ENCODE measurements at places on chromosomes 13 and 19.

GRCh38 chr13:67437244-67437643 lies 207.1 kb upstream of the PCDH9 start:
- DNase-seq: no peak

- no peak for DNase-seq
These were observed at the start of gene ADAMTSL5 for GRCh38 chr19:1512671-1513498. Gene ADAMTSL5 (minus strand): TSS chr19:1513019. CDS start chr19:1510943, 2,076 bp downstream.

- no peak for DNase-seq
These were observed 30.6 kb downstream of the RAP2A start for GRCh38 chr13:97464561-97464960.

GRCh38 chr13:24763596-24764275 lies at the start of gene RNF17:
Gene RNF17 (plus strand): TSS chr13:24764169. CDS start chr13:24764204, 35 bp downstream.
- no peak for DNase-seq

DNA sequence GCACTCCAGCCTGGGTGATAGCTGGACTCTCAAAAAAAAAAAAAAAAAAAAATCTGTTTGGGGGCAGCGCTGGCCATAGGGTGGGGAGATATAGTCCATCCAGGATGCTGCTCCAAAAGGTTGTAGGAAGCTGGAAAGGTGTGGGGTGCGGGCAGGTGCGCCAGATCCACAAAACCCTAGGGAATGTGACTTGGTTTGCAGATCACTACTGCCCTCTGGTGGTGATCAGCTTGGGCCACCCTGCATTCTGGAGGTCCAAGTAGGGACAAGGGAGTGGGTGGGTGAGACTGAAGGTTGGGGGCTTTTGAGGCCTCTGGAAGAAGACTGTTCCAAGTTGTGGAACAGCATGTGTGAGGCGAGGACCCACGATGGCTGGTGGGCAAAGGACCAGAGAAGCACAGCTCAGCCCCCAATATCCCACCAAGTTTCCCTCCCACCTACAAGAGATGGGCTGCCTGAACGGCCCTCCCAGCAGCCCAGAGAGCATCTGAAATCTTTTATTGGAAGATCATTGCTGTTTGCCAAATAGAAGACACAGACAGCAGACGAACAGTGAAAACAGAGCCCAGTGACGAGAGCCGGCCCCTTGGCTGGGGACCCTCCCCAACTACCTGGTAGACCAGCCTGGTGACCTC lies 10.4 kb upstream of the TYK2 start:
- peak; percentile 77 for DNase-seq

GRCh38 chr19:46186101-46186716 lies 38.2 kb downstream of the IGFL2 start:
- no peak for DNase-seq

- DNase-seq: no peak
These were observed 404 bp downstream of the C19orf44 start for GRCh38 chr19:16496613-16496983.

GRCh38 chr19:19538061-19538784 lies at the start of gene CILP2:
Gene CILP2 (plus strand): TSS chr19:19538265. CDS start chr19:19538350, 85 bp downstream.
- no peak for DNase-seq

- DNase-seq: no peak
These were observed 3.0 kb downstream of the ENOX1 start for GRCh38 chr13:43783820-43784219.

DNA sequence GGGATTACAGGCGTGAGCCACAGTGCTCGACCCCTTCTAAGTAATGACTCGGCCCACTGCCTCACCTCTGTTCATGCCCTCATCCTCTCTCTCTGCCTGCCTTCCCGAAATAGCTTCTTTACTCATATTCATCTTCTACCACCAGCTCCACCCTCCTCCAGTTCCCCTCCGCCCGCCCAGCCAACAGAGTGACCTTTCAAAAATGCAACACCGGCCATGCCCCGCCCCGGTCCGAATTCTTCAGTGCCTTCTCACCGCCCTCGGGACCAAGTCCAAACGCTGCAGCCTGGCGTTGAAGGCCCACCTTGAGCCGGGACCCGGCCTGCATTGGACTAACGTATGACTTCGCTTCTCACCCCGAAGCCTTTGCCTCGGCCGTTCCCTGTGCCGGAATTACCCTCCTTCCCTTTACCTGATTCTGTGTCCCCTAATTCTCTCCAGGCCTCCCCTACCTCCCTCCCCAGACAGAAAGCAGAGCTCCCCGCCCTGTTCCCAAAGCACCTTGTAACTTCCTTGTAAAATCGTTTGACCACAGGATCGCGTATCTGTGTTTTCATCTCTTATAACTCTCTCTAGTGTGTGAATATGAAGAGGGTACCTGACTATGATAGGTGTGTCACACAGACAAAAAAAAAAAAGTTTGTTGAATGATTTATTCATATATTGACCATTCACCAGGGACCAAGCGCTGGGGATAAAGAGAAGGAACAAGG lies 8.1 kb upstream of the MUC16 start:
- no peak for DNase-seq

- no peak for DNase-seq
These were observed 22.3 kb upstream of the ZNF675 start for GRCh38 chr19:23709347-23709746.

DNA sequence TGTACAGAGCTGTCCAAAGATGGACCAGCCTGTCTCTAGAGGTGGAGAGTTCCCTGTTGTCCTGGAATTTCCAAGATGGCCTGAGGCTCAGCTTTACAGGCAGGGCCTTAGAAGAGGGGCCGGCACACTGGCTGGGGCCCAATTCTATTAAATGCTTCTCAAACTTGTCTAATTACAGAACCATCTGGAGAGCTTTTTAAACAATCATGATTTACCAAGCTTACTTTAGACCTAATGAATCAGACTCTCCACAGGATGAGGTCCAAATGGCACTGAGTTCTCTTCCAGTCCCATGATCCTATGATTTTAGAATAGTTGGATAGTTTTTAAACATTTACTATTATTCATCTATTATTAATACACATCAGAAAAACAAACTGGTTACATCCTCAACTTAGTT lies 123.5 kb downstream of the DNAJC3 start:
- no peak for DNase-seq

- DNase-seq: no peak
These were observed 18.8 kb downstream of the PDCD5 start for GRCh38 chr19:32599736-32600157.

- DNase-seq: no peak
These were observed 17.4 kb upstream of the SDHAF1 start for GRCh38 chr19:35977446-35978222.

DNA sequence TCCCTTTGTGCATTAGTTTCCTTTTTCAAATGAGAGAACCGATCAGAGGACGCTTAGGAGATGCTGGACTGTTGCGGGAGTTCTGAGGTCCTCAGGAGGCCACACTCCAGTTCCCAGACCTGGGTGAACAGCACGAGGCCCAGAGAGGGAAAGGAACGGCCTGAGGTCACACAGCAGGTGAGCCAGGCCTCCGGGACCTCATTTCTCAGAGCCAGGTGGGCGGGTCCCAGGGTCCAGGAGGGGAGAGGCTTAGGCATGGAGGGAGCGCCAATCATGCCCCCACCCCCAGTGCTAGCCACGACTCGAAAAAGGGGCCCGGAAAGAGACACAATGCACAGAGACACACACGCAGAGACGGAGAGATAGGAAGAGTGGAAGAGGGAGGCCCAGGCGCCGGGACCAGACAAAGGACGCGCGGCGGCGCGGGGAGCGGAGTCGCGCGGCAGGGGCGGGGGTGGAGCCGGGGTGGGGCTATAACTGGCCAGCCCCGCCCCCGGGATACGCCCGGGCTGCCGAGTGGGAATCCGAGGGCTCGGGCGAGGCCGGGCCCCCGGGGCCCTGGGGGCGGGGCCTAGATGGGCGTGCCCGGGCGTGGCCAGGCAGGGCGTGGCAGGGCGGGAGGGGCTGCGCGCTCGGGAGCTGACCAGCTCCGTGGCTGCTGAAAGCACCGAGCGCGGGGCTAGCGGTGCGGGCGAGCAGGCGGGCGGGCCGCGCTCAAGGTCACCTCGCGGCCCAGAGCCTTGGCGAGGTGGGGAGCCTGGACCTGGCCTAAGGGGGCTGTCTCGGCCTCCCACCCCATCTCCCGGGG lies 1.6 kb downstream of the ELAVL3 start:
- no peak for DNase-seq

DNA sequence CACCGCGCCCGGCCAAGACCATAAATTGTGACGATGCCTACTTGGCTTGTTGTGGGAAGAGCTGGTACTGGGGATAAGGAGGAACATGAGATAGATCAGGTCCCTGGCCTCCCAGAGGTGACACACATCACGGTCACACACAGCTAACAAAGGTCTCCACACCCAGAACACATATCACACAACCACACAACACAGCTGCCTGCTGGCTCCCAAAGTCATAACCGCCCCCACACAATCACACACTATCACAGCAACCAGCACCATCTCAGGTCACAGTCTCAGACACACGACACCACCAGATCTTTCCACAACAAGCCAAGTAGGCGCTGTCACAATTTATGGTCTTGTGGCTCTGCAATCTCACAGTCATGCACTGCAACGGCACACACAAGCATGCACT lies 5.7 kb downstream of the COL5A3 start:
- no peak for DNase-seq

DNA sequence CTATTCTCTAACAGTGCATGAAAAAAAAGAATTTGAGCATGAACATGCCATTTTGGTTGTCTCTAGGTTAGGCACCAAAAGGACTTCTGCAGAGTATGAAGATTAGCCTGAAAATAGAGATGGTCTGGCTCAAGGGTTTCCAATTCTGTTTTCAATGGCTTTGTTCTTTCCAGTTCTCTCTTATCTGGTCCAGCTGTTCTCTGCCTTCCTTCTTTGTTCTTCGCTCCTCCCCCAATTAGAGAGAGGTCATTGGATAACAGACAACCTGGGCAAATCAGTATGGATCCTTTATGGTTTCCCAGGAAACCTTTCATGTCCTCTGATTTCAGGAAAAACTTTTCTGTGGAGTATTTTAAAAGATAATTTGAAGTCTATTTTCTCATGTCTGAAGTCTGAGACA lies 623.4 kb downstream of the PCDH17 start:
- no peak for DNase-seq

- DNase-seq: no peak
These were observed 1692.9 kb upstream of the SLC10A2 start for GRCh38 chr13:104759069-104759468.

GRCh38 chr19:8487137-8487851 lies 15.1 kb downstream of the PRAM1 start:
- DNase-seq: no peak

- no peak for DNase-seq
These were observed 403 bp upstream of the SIAH3 start for GRCh38 chr13:45851956-45852355.

DNA sequence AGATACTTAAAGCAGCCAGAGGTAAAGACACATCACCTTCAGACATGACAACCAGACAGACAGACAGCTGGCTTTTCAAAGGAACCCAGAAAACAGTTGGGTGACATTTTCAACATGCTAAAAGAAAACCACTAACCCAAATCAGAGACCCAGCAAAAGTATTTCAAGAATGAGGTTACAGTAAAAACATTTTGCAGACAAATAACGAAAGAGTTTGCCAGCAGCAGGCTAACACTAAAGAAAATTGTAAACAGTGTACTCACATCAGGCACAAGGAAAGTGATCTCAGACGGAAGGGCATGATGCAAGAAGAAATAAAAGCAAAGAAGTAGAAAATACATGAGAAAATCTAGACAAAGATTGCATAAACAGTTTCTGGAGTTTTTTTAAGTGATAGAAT lies 46.4 kb downstream of the AP1M1 start:
- no peak for DNase-seq

GRCh38 chr19:11227195-11227886 lies 12.1 kb upstream of the ANGPTL8 start:
- no peak for DNase-seq

- no peak for DNase-seq
These were observed 684.7 kb upstream of the SLITRK5 start for GRCh38 chr13:86986448-86986847.

DNA sequence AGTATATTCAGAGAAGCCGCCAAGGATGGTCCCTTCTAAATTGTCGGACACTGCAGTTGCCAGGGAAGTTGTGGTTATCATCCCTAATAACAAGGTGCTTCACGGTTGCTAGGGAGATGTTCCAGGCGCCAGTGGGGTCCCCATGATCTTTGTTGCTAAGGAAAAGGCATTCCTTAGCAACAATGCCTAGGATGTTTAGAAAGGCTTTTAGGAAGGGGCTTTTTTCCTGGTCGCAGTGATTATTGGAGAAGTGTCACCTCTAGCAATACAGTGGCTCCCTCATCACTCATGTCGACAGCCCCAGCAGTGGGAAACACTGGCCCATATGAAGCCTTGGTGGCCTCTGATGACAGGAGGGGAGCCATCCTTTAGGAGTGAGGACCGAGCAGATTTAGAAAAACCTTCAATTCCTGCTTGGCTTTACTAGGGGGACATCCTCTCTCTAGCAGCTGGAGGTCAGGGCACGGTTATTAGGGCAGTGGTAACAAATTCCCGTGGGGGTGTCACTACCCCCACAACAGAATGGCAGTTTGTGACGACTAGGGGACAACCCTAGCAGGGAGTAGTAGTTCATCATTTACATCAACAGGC lies 6.4 kb upstream of the TMC4 start:
- no peak for DNase-seq

GRCh38 chr19:57123882-57124281 lies 4.1 kb downstream of the USP29 start:
- no peak for DNase-seq

DNA sequence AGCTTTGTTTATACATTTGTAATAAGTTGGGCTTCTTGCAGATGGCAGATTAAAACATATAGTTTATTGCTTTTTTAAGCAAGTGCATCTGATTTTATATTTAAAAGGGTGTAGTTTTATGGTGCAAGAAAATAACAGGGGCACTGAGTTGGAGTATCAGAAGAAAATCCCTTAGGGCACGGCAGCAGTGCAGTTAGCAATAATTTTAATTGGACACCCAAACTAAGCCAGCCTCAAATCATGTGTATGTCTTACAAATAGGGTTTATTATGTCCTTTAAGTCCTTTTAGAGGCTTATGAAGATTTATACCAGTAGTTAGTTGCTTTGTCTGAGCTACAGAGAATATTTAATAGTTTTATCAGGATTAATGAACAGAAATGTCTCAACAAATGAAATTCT lies 57.5 kb downstream of the GPC6 start:
- DNase-seq: no peak

- DNase-seq: no peak
These were observed 178.0 kb upstream of the KL start for GRCh38 chr13:32837973-32838927.

DNA sequence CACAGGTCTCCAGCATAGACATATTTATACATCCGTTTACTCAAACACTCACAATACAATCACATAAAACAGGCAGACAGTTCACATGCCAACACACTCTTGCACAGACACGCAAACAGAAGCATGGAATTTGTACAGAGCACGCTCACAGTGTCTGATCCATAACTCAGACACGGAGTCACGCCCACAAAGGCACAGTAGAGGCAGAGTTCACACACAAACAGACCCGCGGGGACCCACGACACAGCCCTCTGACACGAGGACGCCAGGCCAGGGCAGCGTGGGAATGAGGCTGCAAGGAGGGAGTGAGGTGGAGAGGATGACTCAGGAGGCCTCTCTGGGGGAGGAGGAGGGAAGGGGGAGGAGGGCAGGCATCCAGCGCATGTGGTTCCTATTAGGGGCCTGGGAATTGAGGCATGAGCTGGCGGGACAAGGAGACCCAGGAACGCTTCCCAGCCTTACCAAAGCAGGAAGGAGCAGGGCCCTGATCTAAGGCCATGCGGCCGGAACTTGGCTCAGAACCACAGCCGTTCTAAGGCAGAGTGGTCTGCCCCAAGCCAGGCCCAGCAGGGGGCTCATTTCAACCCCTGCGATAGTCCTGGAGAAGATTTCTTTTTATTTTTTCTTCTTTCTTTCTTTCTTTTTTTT lies 9.1 kb upstream of the OLFM2 start:
- DNase-seq: peak; percentile 87

GRCh38 chr13:40494946-40495620 lies 171.4 kb downstream of the FOXO1 start:
- no peak for DNase-seq
